ENCODE measurements at places on chromosomes 6 and 20. TPM values are rescaled to one million over a fixed set of nuclear protein-coding genes. Genes with fewer than 3 reads are reported as not detected.

Gene DDRGK1
- 95.3 TPM for total RNA-seq

Gene GGTLC1
- not detected for total RNA-seq

Gene PDE7B
- total RNA-seq: 1.1 TPM

Gene SLC26A8
- total RNA-seq: not detected

Gene MCCD1
- not detected for total RNA-seq

Gene LAMA4
- 1.8 TPM for total RNA-seq

Gene ZSCAN23
- total RNA-seq: not detected

Gene KCNQ2
- total RNA-seq: 0.49 TPM

Gene SIRPB2
- not detected for total RNA-seq

Gene TINAG
- total RNA-seq: not detected

Gene BCAS4
- total RNA-seq: 28.7 TPM

Gene TRIM10
- total RNA-seq: not detected

Gene C6orf58
- 0.33 TPM for total RNA-seq

Gene KIAA1586
- total RNA-seq: 5.6 TPM

Gene SMLR1
- not detected for total RNA-seq

Gene QRSL1
- total RNA-seq: 7.3 TPM

Gene POM121L2
- not detected for total RNA-seq

Gene NOX3
- not detected for total RNA-seq

Gene CST7
- total RNA-seq: not detected

Gene TTLL9
- total RNA-seq: 0.14 TPM

Gene SLC22A3
- total RNA-seq: 37.0 TPM

Gene KIF6
- total RNA-seq: 0.10 TPM

Gene RPP40
- 19.1 TPM for total RNA-seq

Gene GCNT2
- total RNA-seq: 5.9 TPM

Gene RAB5IF
- 279 TPM for total RNA-seq

Gene PSORS1C2
- total RNA-seq: not detected

Gene ASIP
- total RNA-seq: not detected

Gene ZNF311
- total RNA-seq: 0.14 TPM

Gene RFX6
- total RNA-seq: not detected

Gene RAET1L
- 0.47 TPM for total RNA-seq

Gene OLIG3
- total RNA-seq: not detected

Gene OR2B6
- total RNA-seq: not detected

Gene TSPO2
- total RNA-seq: not detected

Gene MAFB
- 0.05 TPM for total RNA-seq

Gene SPAG4
- total RNA-seq: 4.5 TPM

Gene GSTA4
- total RNA-seq: 5.4 TPM

Gene CDH26
- 0.10 TPM for total RNA-seq

Gene VIP
- not detected for total RNA-seq

Gene TRDN
- not detected for total RNA-seq

Gene BTBD3
- total RNA-seq: 10.0 TPM

Gene GMPR
- total RNA-seq: 0.61 TPM

Gene RPS21
- total RNA-seq: 2,630 TPM

Gene ANKRD66
- not detected for total RNA-seq

Gene PACSIN1
- total RNA-seq: not detected

Measured in A549 treated with RU486 at 1 μM for 4 hours (cell line).